ENCODE measurements at places on chromosomes 2 and 18.

GRCh38 chr2:234218266-234219045 is 168.0 kb downstream of the SPP2 start:
- DNase-seq: no peak

DNA sequence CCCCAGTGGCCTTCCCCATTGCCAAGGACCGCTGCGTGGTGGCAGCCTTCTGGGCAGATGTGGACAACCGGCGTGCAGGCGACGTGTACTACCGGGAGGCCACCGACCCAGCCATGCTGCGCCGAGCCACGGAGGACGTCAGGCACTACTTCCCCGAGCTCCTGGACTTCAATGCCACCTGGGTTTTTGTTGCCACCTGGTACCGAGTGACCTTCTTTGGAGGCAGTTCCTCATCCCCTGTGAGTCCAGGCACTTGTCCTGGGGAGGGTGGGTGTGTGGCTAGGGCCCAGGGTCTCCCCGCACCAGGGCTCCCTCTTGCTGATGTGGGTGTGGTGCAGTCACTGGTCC is 31.9 kb downstream of the SNED1 start:
- DNase-seq: no peak

DNA sequence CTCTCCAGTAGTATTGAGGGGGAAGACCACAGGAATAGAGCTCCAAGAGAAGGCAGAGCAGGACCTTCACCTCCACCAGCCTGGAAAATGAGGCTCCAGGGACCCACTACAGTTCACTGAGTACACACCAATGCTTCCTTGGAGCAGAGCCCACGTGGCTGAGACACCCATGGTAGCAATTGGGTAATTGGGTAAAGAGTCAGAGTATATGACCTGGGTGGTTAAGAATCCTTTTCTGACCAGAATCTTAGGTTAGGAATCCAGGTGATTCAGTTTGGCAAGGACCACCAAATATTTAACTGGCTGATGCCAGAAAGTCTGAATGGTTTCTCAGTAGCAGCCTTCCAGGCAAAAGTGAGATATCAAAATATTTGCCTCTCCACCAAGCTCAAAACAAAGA is 107.7 kb downstream of the MDH1 start:
- DNase-seq: no peak

DNA sequence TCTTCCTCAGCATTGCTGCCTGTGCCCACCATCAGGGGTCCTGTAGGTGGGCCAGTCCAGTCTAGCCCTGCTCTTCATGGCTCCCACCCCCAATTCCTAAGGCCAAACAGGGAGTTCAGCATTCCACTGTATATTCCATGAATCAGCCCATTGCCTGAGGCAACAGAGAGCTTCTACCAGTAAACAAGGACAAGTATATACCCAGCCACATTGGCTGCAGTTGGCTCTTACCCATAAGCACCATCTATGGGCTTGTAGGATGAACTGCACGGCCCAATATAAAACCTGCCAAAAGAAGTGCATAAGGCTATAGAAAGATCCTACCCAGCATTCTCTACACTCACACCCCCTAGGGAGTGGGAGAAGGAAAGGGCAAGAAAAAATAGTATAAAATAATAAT is 95.1 kb upstream of the SALL3 start:
- DNase-seq: no peak

GRCh38 chr2:216634370-216635148 is 1.3 kb downstream of the IGFBP2 start:
- DNase-seq: no peak

- DNase-seq: no peak
Measured at GRCh38 chr18:76953156-76953555, 130.8 kb downstream of the ZNF236 start.

DNA sequence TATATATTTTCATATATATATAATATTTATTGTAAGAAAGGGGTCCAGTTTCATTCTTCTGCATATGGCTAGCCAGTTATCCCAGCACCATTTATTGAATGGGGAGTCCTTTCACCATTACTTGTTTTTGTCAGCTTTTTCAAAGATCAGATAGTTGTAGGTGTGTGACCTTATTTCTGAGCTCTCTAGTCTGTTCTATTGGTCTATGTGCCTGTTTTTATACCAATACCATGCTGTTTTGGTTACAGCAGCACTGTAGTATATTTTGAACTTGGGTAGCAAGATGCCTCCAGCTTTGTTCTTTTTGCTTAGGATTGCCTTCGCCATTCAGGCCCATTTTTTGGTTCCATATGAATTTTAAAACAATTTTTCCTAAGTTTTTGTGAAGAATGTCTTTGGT is 320.1 kb downstream of the CDH2 start:
- no peak for DNase-seq

DNA sequence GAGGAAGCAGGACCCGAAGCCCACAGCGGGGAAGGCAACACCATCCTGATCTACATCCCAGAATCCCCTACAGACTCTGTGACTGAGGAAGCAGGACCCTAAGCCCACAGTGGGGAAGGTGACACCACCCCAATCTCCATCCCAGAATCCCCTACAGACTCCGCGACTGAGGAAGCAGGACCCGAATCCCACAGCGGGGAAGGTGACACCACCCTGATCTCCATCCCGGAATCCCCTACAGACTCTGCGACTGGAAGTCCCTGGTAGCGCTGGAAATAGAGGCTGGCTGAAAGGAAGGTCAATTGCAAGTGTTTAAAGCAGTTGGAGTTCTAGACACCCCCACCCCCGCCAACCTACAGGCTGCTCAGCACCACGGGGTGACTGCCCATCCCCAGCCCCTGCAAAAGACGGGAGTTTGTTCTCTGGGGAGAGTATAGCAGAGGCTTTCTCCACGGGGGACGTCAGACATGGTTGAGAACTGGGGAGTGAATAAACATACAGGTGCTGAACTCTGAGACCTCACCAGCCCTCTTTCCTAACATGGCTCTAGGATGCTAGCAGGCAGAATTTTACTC is 21.0 kb downstream of the CIB4 start:
- no peak for DNase-seq

- no peak for DNase-seq
Measured at GRCh38 chr2:113201496-113202304, 27.9 kb downstream of the PSD4 start.

GRCh38 chr2:8984157-8984556 is 19.3 kb downstream of the MBOAT2 start:
- DNase-seq: no peak

Measured in stimulated activated CD8-positive, alpha-beta memory T cell treated with anti-CD3 and anti-CD28 coated beads, Interleukin-7, amount 100 ng/mL, for 1 hour (primary cell).